ENCODE measurements at places on chromosomes 2 and 18.

- DNase-seq: no peak
Observed at GRCh38 chr18:49400398-49401072, 59.9 kb downstream of the DYM start.

GRCh38 chr2:95345563-95346230, 48.5 kb downstream of the KCNIP3 start:
- DNase-seq: peak; percentile 3

DNA sequence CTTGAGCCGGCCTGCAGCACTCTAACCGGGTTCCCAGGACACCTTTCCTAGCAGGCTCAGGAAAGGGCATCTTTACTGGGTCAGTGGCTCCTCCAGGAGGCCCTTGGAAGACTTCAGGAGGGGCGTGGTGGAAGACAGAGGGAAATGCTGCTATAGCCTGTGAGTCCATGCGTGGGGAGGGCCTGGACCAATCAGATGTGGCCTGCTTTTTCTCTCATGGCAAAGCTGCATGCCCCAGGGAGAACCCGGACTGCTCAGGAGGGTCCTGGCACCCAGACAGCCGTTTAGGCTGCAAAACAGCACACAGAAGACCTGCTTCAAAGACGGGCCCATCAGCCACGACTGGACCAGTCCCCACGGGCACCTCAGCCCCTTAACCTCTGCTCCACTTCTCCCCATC, 84.4 kb downstream of the EIPR1 start:
- DNase-seq: no peak

DNA sequence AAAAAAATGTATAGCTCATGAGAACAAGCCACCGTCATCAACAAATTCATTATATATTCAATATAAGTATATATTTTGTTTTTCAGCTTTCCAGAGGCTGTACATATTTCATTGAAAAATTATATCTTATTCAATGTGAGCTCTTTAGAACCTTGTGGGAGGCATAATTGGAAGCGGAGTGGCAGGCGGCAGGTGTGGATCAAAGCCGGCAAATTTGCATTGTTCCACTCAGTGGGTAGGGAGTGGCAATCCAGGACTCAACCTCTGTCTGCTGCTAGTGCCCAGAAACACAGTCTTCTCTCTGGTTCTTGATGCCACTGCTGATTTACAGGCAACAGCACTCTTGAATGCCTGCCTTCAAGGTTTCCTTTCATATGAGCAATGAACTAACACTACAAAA, 46.9 kb downstream of the GCA start:
- DNase-seq: no peak

- no peak for DNase-seq
Observed at GRCh38 chr2:239378021-239378917, 22.6 kb downstream of the HDAC4 start.

- no peak for DNase-seq
Observed at GRCh38 chr18:68707646-68708045, 7.3 kb downstream of the TMX3 start.

- DNase-seq: no peak
Observed at GRCh38 chr2:218129458-218130135, 3.8 kb downstream of the CXCR2 start.

DNA sequence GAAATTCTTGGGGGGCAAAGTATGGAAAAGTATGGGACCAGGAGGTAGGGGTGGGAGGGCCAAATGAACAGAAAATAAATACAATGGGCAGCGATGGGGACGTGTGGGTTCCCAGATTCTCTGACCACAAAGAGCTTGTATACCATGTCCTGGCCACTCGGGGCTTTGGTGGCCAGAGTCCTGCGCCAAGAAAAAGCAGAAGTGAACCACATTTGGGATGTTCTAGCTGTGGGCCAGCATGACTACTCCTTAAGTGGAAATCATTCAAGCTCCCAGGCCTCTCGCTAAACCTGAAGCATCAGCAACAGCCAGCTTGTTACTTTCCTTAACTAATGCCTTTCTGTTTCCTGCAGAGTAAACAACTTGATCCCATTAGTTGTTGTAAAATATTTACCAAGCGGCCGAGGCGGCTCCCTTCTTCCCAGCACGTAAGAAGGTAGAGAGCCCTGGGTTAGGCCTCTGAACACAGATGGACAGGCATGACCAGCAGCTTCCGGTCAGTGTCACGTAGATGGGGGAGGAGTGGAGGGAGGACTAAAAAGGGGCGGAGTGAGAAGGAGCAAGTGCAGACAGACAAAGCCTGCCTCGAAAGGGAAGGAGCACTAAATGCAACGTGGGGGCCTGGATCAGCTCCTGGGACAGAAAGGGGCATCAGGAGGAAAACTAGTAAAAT, 88.2 kb downstream of the GALNT14 start:
- no peak for DNase-seq

DNA sequence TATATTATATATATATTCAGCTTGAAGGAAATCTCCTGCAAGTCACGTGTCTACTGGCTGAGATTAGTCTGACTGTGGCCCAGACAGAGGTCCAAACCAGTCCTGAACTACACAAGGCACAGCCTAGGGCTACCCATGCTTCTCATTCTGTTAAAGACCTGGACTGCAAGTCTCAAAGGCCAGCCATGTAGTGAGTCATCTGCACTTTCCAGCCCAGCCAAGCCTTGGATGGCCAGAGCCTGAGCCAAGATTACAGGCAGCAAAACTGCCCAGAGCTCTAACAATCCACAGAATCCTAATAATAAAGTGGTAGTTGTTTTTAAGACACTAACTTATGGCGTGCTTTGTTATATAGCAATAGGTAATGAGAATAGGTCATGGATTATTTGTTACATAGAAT, 259.6 kb downstream of the SS18 start:
- no peak for DNase-seq

- DNase-seq: no peak
Observed at GRCh38 chr2:224405412-224405811, 3.5 kb upstream of the FAM124B start.

DNA sequence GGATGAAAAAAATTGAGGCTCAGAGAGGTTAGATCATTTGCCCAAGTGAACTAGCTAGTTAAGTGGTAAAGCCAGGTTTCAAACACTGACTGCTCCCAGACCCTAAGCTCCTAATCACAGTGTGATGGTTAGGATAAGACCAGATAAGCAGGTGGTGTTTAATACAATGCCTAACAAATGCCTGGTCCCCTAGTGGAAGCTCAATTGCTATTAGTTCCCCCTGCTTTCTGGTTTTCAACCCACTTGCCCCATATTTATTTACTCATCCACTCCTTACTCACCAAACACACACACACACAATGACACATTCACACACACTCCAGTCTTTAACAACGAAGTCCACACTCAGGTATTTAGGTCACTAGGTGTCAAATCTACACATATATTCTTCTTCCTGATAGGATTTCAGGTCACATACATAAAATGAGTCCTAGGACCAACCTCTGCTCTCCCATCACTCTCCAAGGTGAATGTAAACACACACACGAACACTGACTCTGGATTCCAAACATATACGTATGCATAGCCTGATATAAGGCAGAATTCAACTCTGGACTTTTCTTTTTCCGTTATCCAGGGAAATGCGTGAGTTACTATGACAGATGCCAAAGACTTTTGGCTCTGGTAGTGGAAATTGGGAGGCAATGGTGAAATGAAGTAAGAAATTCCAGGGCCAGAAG, 73.6 kb upstream of the TSPYL6 start:
- DNase-seq: no peak

DNA sequence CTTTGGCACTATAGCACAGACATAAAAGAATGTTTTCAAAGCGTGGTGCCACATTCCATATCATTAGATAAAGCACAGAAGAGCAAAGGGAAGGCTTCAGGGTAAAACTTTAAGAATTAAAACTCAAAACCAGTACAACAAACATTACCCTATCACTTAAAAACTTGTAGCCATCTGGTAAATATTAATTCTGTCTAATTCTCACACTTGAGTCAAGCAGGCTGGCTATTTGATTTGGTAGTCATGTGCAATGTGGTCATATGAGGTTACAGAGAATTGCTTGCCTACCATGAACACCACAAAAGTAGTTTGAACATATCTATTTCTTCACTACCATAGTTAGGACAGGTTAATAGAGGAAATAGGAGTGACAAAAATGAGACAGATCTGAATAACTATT, 244.9 kb downstream of the IRS1 start:
- no peak for DNase-seq

DNA sequence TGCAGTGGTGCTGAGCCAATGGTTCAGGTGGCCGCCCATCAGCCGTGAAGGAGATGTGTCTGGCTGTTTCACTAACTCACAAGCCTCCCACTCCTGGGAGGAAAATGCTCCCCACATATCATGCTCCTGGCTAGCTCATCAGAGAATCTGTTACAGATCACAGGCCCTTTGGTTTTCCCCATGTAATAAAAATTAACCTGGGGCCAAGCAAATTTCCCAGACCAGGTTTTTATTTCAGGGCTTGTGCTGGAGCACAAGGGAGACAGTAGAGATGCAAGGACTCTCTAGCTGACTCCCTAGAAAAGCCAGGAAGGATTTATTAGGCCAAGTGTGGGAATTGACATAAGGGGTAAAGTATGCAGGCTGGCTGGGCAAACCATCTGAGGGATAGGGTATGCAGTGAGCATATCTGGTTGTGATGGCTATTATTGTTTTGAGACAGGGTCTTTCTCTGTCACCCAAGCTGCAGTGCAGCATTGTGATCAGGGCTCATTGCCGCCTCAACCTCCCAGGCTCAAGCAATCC, 40.6 kb upstream of the CCBE1 start:
- DNase-seq: no peak

DNA sequence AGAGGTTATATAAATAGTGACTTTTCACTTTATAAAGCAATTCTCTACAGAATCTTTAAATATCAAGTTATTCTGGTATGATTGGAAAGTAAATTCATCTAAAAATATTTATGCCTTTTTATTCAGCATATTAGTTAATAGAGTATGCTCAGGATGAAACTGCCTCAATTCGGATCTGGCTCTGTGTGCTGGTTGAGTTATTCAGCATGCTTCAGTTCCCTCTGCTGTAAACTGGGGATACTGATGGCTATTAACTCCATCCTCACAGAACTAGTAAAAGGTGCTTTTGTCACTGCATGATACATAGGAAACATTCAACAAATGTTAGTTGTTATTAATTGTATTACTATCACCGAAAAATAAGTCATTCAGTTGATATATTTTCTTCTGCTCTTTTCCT, 250.3 kb downstream of the NRXN1 start:
- no peak for DNase-seq

GRCh38 chr2:65075605-65076344, 19.6 kb downstream of the CEP68 start:
- DNase-seq: no peak

DNA sequence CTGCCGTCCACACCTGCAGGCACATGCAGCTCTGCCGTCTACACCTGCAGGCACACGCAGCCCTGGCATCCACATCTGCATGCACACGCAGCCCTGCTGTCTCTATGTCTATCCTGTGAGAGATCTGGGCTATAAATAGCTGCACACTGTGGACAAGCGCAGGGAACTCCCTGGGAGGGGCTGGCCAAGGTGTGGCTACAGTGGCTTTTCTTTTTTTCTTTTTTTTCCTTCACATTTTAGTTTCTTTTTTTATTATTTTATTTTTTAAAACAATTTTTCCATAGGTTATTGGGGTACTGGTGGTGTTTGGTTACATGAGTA, 42.0 kb downstream of the TMEM182 start:
- DNase-seq: no peak

DNA sequence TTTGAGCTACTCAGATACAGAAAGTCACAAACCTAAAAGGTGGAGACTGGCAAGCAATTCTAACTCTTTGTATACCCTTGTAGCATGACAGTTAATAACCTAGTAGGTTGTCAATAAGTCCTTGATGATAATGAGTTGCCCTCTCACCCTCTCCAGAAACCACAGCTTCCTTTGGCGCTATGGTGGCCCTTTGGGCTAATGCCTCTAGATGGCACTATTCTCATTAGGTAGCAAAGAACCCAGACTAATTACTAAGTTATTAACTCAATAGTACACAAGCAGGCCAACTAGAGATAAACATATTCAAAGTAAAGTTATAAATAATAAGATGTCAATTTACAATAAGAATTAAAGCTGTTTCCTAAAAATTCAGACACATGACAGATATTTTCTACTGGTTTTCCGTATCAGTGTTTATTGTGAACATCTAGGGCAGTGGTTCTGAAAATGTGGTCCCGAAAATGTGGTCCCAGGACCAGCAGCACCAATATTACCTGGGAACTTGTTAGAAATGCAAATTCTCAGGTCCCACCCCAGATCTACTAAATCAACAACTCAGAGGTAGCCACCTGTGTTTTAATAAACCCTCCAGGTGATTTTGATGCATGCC, 41.1 kb downstream of the LDAH start:
- no peak for DNase-seq

- no peak for DNase-seq
Observed at GRCh38 chr18:34972765-34973414, 68.3 kb upstream of the MAPRE2 start.

DNA sequence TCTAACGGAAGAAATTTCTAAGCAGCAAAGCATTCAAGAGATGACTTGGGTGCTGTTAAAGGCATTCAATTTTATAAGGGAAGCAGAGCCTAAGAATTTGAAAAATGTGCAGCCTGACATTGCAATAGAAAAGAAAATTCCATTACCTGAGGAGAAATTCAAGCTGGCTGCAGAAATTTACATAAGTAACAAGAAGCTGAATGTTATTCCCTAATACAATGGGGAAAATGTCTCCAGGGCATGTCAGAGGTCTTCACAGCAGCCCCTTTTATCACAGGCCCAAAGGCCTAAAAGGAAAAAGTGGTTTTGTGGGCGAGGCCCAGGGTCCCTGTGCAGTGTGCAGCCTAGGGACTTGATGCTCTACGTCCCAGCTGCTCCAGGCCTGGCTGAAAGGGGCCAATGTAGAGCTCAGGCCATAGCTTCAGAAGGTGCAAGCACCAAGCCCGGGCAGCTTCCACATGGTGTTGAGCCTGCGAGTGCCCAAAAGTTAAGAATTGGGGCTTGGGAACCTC, 306.7 kb downstream of the RDH14 start:
- DNase-seq: no peak

GRCh38 chr2:36960005-36960675, 6.2 kb downstream of the STRN start:
- no peak for DNase-seq

GRCh38 chr2:156563994-156564753, 128.0 kb downstream of the GPD2 start:
- DNase-seq: no peak

GRCh38 chr2:85917887-85918795, 29.4 kb upstream of the ST3GAL5 start:
- DNase-seq: no peak

DNA sequence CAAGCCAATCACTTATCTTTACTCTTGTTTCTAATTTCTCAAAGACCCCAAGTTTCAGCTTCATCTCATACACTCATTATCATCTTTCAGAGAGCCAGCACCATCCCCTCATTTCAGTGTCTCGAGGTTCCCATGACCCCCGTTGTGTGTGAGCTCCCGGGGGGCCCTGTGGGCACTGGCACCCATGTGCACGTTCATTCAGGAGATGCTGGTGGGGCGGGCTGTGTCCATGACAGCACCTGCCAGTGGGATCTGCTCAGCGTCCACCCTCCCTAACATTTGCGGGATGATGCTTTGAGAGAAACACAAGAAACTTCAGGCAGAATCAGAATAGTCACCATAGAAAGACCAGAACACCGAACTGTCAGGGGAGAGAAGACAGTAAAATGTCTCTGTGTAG, 120.5 kb downstream of the MBP start:
- DNase-seq: no peak

All from activated CD8-positive, alpha-beta memory T cell treated with anti-CD3 and anti-CD28 coated beads for 1 hour (primary cell).